ENCODE measurements at places on chromosomes 6 and 20.

- no peak for DNase-seq
These were observed 13.9 kb upstream of the RANBP9 start for GRCh38 chr6:13725570-13725969.

DNA sequence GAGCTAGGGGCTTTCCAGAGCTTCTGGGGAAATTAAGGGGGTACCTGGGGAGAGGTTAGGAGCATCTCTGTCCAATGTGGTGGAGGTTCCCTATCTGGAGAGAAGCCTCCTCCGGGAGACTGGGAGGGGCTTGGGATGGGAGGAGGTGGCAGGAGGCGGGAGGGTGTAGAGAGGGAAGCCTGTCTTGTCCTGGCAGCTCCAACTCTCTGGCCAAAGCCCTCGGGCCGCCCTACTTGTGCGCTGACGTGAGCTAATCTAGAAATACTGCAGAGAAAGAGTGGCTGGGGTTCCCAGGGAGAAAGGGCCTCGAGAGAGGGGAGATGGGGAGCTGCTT, 1.6 kb upstream of the SLC32A1 start:
- DNase-seq = no peak

- DNase-seq = no peak
These were observed 18.6 kb upstream of the LSM14B start for GRCh38 chr20:62103508-62104233.

DNA sequence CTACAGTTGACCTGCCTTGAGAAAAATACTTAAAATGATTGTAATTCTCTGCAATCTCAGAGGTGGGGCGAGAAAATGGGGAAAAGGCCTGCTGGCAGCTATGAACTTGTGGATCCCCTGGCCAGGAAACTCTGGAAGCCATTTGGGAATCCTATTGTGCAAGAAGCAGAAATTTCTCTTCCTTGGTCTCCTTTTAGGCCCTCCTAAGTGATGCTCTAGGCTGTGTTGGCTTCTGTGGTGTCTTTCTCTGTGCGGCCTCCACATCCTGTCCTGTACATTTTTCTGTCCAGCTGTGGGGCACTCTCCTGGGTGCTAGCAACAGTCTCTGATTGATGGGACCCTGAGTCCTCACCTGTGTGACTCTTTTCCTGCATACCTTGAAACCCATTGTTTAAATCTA, 290.9 kb downstream of the FARS2 start:
- no peak for DNase-seq

DNA sequence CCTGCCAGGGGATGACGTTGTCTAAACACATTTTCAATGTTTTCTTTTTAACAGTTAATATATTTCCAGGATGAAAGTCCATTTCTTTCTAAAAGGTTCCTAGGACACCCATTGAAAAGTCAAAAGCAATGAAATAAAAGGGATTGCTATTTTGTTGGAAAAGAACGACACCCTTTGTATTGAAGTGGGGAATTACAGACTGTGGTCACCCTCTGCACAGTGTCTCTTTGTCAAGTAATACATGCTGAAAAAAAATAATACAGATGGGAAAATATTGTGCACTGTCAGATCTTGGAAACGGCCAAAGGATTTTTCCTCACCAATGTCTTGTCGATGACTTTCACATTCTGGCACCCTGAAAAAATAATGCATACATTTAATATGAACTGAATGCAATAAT, 56.9 kb downstream of the HAO1 start:
- no peak for DNase-seq
